ENCODE measurements at places on chromosomes 13 and 19.

DNA sequence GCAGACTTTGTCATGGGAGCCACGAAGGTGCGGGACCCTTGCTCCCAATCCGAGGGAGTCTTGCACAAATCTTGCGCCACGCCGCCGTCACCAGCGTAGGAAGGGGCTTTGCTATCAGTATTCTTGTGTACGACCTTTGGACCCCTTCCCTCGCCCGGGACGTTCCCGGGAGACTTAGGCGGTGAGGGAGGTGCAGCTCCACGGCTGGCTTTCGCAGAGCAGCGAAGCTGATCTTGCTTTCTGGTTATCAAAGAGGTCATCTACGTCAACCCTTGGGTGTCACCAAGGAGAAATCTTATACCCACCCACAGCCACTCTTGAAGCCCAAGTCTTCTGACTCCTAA is 583 bp downstream of the TECR start:
- DNase-seq: no peak

- DNase-seq: no peak
Measured at GRCh38 chr19:16347706-16348105, 23.1 kb downstream of the KLF2 start.

- no peak for DNase-seq
Measured at GRCh38 chr13:42048342-42048683, at the start of gene DGKH. Gene DGKH (plus strand): TSS chr13:42048648. CDS start chr13:42048774, 126 bp downstream.

DNA sequence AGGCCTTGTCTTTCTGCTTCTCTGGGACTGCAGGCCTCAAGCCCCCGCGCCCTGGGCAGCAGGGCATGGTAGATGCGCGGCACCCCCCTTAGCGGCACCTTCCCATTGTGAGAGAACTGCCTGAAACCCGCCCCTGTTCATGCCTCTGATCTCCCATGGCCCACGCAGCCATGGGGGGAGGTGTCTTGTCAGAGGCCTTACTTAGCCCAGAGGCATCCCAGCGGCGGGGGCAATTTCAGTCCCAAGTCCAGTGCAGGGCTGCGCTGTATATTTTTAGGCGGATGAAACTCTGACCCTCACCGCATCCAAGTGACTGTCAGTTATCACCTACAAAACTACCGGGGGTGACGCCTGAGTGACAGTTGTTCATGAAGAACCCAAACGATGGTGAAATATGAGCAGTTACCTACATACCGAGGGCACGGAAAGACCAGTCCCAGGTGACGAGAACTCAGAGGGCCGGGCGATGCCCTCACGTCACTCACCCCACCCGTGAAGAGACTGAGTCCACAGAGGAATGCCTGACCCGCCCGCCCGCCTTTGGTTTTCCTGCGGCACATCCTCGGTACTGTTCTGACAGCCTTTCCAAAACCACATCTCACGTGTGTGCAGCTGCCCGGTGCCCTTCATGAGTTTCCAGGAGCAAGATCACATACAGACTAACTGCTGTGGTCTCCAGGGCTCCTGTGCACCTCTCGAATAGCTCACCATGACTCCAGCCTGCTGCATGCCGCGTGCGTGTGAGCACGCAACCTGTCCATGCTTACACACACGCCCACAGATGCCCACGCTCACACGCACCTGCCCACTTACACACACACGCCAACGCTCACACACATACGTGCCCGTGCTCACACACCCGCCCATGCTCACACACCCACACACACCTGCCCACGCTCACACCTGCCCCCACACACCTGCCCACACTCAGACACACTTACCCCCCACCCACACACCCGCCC is 14.4 kb downstream of the IL17D start:
- no peak for DNase-seq

- DNase-seq: no peak
Measured at GRCh38 chr19:1136621-1137317, 33.0 kb downstream of the GPX4 start.

GRCh38 chr13:55727683-55728082 is 1413.0 kb upstream of the PRR20A start:
- no peak for DNase-seq

GRCh38 chr19:12933287-12934072 is at the start of gene FARSA:
Gene FARSA (minus strand): TSS chr19:12933711. CDS start chr19:12933696, 15 bp downstream.
- DNase-seq: peak; percentile 79

DNA sequence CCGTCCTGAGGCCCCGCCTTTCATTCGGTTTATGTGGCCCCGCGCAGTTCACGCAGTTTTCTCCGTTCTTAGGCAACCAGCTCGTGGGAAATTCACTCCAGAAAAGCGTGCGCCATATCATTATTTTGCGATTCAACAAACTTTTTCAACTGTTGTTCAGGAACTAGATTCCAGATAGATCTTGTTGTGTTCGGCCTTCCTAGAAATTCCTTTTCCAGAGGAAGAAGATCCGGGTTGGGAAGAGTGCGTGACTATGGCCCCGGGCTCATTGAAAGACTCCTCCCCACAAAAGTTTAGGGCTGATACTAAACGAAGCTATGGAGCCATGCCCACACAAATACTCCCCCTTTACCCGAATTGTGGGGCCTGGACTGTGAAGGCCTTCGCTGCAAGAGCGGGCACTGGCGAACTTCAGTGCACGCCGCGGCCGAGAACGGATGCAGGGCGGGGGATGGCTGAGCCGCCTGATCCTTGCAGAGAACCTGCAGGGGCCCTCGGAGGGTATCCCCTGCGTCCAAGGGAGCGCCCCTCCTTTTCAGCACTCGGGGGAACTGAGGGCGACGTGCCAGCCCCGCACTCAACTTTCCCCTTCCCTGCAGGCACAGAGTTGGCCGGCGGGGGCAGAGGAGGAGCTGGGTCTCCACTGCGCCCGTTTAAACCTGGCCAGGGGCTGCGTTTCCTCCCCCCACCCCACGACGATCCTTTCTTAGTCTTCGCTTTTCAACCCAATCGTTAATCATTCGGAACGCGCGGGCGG is 904 bp upstream of the SOX1 start:
- no peak for DNase-seq

DNA sequence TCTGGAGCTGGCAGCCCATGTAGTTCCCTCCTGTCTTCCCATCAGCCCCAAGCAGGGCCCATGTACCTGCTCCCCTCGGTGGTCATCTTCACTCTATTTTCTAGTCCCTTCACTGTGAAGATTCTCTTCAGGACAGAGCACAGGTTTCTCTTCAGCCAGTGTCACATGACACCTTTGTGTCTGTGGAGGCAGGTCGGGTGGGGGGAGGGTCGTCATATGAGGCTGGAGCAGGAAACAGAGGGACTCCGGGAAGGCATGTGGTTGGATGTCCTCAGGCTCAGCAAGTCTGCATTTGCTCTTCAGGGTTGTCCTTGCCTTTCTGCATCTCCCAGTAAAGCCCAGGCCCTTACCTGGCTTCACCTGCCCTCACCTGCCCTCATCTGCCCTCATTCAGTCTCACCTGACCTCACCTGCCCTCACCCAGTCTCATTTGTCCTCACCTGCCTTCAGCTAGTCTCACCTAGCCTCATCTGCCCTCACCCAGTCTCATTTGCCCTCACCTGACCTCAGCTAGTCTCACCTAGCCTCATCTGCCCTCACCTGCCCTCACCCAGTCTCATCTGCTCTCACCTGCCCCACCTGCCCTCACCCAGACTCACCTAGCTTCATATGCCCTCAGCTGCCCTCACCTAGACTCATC is 120.3 kb downstream of the ZDHHC20 start:
- DNase-seq: no peak

GRCh38 chr13:113812178-113813040 is 51.5 kb downstream of the GAS6 start:
- no peak for DNase-seq

- DNase-seq: no peak
Measured at GRCh38 chr13:40552895-40553294, 113.5 kb downstream of the FOXO1 start.

- no peak for DNase-seq
Measured at GRCh38 chr13:51923983-51924539, 62.3 kb downstream of the CCDC70 start.

DNA sequence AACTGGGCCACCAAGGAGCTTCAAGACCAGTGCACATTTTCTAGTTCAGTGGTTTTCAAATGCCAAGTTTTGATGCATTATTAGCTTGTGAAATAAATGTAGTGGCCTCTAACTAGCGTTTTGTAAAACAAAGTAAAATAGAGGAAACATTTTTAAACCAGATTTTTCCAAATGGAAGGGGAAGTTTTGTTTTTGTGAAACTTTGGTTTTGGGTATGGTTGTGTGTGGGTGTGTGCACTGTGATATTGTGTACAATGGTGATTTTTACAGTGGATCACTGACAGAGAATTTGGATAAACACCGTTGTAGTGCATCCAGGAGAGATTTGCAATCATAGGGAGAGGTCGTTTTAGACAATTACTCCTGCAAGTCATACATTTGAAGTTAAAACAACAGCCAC is 108.9 kb downstream of the SLC7A1 start:
- no peak for DNase-seq

- DNase-seq: no peak
Measured at GRCh38 chr13:112114391-112114790, 47.4 kb downstream of the SOX1 start.

- no peak for DNase-seq
Measured at GRCh38 chr13:28586439-28587173, 72.3 kb upstream of the POMP start.

DNA sequence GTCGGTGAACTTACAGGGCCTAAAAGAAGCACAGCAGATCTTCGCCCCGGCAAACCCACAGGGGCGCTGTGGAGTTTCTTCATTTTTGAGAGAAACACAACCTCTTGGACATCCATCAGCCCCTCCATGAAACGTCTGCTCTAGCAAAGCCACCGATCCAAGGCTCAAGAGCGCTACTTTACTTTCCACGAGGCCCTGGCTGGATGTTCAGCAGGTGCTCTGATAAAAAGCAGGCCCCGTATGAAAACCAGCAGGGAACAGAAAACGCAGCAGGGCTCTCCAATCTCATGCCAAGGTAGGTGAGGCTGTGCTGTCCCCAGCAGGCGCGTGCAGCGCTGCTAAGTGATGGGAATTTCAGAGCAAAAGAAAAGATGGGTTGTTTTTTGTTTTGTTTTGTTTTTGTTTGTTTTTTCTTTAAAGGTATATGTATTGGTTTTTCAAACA is 86.7 kb downstream of the IRS2 start:
- DNase-seq: no peak

DNA sequence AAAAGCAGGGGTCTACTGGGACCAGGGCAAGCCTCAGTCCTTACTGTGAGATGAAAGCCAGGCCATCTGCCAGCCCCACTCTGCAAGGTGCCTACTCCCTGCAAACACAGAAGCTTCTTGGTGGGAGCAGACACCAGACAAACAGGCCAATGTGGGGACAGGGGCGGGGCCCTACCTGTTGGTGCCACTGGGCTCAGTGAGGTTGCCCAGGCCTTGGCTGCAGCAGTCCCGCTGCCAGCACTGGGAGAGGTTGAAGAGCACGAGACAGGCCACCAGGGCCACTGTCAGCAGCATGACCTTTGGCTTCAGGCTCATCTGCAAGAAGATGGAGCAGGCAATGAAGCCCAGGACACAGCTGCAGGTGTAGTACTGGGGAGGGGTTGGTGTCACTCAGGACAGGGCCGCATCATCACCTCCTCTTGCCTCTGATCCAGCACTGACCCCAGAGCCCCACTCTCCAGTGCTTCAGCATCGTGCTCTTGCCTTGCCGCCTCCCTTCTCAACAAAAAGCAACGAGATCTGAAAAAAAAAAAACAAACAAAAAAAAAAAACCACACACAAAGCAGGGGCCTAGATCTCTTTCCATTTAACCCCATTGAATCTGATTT is 72.6 kb downstream of the NBEA start:
- DNase-seq: no peak

DNA sequence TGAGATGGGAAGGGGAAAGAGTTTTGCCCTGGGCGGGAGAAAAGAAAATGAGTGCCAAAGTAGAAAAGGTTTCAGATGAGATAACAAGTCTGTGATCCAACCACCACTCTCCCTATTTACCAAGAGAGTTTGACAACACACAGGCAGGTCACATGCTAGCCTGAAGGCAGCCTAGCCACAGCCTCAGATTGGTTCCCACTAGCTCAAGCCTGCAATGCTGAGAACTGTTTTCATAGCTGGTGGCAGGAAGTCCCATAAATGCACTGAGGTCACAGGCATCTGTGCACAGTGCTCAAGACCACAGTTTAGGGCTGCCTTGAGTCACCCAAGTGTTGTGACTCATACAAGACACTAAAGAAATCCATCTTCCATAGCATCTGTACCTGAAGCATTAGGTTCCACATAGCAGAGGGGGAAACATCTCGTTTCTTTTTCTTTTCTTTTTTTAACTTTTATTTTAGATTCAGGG is 18.5 kb upstream of the POP4 start:
- DNase-seq: peak; percentile 49

GRCh38 chr19:39223703-39224279 is 19.7 kb upstream of the SYCN start:
- no peak for DNase-seq

- DNase-seq: no peak
Measured at GRCh38 chr13:112718318-112718717, 28.5 kb downstream of the ATP11A start.

GRCh38 chr19:33275933-33276619 is 26.3 kb downstream of the CEBPA start:
- no peak for DNase-seq

DNA sequence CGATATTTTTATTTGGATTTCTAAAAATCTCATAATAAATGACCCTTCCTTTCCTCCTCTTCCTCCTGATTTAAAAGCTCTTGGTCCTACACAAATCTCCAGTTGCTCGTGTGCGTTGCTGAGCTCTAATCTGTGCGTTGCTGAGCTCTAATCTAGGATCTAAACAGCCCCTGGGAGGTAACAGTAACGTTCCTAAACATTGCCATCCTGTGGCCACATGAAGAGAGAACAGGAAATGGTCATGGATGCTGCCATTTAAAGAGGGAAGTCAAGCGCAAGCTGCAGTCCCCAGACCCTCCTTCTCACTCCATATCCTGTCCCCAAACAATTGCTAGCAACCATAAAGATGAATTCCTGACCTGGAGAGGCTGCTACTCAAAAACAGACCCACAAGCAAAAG is 170.8 kb downstream of the NUFIP1 start:
- DNase-seq: no peak

- no peak for DNase-seq
Measured at GRCh38 chr13:102984210-102984609, 82.0 kb downstream of the SLC10A2 start.

DNA sequence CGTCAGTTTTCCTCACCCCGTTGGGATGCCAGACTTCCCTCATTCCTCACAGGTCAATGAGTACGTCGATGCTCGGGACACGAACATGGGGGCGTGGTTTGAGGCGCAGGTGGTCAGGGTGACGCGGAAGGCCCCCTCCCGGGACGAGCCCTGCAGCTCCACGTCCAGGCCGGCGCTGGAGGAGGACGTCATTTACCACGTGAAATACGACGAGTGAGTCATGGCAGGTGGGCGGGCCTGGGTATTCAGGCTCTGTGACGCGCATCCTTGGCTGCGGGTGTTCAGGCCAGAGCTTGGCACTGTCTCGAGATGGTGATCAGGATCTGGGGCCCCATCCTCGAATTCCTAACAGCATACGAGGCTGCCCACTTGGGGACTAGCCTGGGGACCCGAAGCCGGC is 21.4 kb downstream of the UHRF1 start:
- DNase-seq: no peak
